ENCODE measurements at places on chromosomes 3 and 15.

DNA sequence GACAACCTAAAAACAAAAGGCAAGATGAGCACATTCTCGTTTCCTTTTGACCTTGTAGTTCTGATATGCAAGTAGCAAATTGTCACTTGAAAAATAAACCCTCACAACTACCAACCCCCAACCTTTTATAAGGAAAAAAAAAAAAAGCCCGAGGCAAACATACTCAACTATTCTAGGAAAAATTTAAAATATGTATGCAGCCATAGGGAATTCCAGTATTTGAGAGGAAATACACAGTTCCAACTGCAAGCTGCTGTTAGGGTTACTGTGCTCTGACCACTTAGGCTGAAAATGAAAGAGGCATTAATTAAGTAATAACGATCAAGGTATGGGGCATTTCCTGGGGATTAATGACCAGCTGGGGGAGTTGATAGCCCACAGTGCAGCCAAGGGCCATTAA, 281.9 kb upstream of the DPH6 start:
- DNase-seq: no peak

DNA sequence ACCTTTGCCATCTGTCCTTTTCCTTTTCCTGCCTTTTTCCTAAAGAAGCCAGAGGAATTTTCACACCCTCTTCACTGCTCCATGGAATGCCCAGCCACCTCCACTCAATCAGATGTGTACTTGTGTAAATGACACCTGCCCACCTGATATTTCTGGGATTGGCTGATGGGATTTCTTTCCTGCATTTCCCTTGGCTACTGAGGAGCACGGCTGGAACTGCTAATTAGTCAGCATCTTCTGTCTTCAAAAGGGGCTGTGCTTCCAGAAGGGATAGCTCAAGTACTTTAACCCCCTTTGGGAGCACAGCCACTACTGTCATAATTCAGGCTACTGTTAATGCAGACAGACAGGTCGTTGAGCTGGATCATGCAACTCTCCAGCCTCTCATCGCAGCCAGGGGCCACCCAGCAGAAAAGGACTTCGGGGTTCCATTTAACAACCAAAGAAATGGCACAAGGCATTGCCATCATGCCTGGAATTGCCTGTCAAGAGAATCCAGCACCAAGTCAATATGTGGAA, 38.6 kb downstream of the MGLL start:
- no peak for DNase-seq

DNA sequence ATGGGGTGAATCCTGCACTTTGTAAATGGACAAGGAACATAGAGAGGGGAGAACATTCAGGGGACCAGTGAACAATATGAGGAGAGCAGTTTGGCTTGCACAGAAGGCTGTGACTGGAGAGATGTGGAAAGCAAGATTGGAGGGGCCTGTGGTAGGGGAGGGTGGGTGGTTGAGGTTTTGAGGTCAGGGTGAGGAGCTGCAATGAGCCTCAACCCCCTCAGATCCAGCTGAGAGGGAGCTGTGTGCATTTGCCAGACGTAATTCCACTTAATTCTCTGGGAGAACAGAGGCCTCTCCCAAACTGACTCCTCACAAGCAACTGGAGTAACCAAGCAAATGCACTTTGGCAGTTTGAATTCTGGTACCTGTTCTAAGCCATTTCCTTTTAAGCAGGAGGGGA, 253.1 kb upstream of the TRIM42 start:
- DNase-seq: no peak

DNA sequence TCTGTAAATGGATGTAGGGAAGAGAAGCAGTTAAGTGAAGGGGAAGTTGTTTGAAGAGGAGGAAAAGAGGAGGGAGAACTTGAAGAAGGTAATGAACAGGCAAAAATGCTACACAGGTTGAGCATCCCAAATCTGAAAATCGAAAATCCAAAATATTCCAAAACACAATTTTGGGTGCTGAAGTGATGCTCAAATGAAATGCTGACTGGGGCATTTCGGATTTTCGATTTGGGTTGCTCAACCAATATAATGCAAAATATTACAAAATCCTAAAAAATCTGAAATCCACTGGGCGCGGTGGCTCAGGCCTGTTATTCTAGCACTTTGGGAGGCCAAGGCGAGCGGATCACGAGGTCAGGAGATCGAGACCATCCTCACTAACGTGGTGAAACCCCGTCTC, 61.9 kb upstream of the CDAN1 start:
- no peak for DNase-seq

GRCh38 chr3:184228376-184229137, 828 bp upstream of the VWA5B2 start:
- no peak for DNase-seq

DNA sequence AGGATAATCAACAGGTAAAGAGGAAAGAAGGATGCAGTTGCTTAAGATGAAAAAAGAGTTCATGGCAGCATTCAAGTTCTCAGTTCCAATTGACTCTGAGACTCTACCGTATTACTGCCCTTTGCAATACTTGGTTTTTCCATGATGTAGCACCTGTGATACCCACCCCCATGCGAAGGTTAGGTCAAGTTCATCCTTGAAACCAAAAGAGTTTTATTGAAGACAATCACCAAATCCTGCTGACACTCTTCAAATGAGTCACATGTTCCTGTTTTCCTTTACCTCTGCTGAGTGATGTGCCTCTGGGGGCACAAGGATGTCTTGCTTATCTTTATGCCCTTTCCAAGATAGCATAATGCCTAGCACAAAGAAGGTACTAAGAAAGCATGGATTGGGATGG, 111.3 kb upstream of the SLC7A14 start:
- DNase-seq: no peak

GRCh38 chr3:72896996-72897757, 9.3 kb downstream of the GXYLT2 start:
- no peak for DNase-seq

DNA sequence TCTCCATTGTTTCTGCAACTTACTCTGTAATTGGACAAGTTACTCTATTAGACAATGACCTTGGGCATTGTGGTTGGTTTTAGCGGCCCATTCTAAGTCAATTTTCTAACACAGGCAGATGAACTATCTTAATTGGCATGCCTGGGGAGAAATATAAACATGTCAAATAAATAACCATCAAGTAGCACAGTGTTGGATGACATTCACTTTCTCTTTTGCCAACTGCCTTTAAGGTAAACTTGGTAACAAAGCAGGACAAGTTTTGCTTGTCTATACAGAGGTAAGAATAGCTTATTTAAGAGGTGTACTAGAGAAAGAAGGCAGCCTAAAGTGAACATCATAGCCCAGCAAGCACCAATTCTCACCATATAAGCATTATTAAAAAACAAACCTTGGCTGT, 599.6 kb downstream of the GBE1 start:
- no peak for DNase-seq

DNA sequence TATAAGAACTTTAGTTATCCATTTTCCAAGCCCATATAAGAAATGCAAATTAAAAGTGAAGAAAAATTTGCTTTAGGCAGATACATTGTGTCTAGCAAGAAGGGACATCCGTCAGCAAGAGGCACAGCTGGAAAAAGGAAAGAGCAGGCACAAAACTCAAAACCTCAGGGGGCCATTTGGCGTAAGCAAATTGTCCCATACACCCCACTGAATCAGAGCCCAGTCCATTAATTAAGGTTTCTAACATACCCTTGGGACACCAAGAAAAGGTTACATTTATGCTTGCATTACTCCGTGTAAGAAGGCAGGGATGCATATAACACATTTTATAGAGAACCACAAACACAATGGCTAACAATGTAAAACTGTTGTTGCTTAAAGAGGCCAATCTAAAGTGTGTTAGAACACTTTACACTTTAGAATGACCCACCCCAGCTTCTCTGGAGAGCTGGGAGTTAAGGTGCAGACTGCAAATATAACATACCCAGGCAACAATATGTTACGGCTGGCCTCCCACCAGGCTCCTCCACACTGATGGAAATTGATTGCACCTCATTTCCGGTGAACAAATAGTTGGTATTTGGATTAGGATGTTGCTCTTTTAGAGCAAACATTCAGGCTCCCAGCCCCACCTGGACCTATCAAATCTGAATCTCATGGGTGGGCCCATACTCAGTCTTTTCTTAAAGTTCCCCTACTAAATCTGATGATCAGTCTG, 23.2 kb downstream of the SEMA5B start:
- no peak for DNase-seq

GRCh38 chr3:87778876-87779275, 279.9 kb downstream of the CGGBP1 start:
- no peak for DNase-seq

GRCh38 chr3:101513419-101513986, 491 bp upstream of the SENP7 start:
- no peak for DNase-seq

DNA sequence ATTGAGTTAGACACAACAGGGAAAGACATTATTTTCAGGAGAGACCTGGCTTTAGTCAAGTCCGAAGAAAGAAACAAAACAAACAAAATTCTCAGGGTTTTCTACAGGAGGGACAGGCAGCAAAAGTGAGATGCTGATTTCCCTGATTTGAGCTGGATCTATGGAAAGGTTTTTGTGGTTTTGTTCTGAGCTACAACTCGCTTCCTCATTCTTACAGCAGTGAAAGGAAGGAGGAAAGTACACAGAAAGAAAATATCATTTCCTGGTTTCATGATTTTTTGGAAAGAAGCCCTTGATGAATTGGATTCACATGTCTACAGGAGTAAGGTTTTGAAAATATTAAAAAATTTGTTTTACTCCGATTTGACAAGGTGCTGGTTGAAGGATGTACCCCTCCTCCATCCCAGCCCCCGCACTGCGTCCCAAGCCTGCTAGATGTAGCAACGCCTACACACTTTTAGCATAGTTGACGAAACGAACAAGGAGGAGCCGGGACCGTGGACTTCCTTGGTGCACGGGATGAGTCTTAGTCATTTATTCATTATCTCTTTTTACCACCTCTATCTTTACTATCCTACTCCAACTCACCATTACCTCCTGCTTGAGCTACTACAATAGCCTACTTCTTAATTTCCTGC, 10.8 kb downstream of the PRICKLE2 start:
- no peak for DNase-seq

DNA sequence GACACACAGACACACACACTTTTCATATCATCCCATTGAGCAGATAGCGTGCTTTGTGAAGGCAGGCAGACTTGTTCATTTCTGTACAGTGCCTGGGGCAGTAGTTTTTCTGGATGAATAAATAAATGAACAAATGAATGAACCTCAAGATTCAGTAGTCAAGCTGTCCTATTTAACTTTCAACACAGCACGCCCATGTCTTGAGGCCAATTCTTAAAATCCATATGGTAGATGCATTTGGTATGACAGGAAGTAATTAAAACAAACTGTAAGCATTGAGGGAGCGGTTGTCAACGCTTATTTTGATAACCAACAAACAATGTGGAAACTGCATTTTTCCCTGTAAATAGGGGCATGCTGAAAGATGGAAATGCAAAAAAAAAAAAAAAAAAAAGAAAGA, 80.0 kb upstream of the BNC1 start:
- DNase-seq: no peak

DNA sequence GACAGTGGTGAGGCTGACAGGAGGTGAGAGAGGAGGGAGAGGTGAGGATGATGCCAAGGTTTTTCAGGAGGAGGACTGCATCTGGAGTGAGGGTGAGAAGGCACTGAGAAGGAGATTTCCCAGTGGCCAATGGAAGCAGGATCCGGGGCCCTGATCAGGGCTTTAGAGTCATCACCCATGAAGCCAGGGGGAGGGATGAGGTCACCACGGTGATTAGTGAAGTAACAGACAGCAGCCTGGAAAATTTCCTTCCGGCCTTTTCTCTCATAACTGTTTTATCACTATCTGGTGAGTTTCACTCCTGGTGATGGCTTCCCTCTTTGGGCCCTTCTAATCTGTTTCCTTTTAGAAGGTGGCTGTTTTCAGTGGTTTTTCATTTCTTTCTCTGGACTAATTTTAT, 80.5 kb upstream of the WNT5A start:
- DNase-seq: no peak

GRCh38 chr3:14531856-14532395, 8.2 kb downstream of the GRIP2 start:
- DNase-seq: no peak

DNA sequence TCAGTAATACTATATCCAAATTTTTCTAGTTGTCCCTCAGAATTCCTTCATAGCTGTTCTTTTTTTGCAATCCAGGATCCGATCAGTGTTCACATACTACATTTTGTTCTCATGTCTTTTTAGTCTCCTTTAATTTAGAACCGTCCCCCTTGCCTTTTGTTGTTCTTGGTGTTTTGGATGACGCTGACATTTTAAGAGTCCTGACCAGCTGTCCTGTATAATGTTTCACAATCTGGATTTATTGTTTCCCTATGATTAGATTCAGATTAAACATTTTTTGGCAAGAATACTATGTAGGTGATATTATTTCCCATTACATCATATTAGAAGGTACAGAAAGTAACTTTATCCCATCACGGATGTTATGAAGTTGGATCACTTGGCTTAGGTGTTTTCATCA, 11.4 kb downstream of the TUBGCP4 start:
- no peak for DNase-seq

DNA sequence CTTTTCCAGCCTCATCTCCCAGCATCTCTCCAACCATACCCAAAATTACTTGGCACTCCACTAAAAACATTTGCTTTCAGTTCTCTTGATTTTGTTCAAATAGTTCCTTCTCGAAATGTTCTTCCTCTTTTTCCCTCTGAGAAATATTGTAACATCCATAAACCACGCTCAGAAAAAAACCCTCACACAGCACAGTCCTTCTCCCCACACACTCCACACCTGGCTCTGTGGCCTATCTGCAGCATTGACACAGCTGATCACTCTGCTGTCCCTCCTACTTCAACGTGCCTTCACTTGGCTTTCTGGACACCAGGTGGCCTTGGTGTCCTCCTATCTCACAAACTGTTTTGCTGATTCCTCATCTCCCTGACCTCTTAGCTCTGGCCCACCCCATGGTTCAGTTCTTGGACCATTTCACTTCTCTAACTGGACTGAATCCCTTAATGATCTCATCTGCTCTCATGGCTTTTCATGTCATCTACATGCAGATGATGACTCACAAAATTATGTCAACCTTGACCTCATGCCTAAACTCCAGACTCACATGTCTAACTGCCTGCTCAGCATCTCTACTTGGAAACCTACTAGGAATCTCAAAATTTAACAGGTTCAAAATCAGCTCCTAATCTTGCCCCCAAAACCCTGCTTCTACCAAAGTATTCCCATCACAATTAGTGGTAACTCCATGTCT, 93.3 kb downstream of the TRIM42 start:
- DNase-seq: no peak

- DNase-seq: no peak
These were observed 326.6 kb upstream of the PROK2 start for GRCh38 chr3:72111265-72112205.

DNA sequence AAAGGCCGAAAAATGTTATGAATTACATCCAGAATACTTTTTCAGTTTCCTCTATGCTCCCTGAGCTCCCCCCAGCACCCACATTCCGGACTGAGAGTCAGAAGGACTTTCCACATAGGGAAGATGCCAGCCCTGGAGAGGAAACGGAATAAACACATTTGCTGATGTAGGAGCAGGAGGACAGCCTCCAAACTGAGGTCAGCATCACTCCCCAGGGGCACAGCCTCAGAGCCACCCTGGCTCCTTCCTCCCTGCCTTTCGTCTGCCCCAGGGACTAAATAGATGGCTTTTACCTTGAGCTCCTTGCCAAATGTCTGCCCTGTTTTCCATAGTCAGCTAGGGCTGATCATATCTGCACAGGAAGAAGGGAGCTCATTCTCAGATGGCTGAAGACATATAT, 22.6 kb upstream of the SLCO2A1 start:
- DNase-seq: no peak

- no peak for DNase-seq
These were observed 134.6 kb downstream of the LRRC28 start for GRCh38 chr15:99385865-99386264.

GRCh38 chr3:184715943-184716621, 4.2 kb upstream of the MAGEF1 start:
- no peak for DNase-seq

- DNase-seq: no peak
These were observed at the start of gene TRPM1 for GRCh38 chr15:31101262-31102038. TSS of gene TRPM1 (minus strand) at chr15:31101725. CDS start at chr15:31081355, 20,370 bp downstream.
